Right renal cortex interstitium (tissue), 3 donors: ENCODE measurements at places on chromosomes 7 and 10. TPM values are rescaled to one million over a fixed set of nuclear protein-coding genes. Genes with fewer than 3 reads are reported as not detected.

Gene CNPY1
- polyA plus RNA-seq, result not detected

- DNase-seq, result no peak
These were observed 40.9 kb downstream of the SMURF1 start for GRCh38 chr7:99102809-99103690.

Gene SUN3
- polyA plus RNA-seq, result 0.11 TPM

GRCh38 chr10:23886355-23886754 is 322.6 kb upstream of the KIAA1217 start:
- DNase-seq, result no peak

DNA sequence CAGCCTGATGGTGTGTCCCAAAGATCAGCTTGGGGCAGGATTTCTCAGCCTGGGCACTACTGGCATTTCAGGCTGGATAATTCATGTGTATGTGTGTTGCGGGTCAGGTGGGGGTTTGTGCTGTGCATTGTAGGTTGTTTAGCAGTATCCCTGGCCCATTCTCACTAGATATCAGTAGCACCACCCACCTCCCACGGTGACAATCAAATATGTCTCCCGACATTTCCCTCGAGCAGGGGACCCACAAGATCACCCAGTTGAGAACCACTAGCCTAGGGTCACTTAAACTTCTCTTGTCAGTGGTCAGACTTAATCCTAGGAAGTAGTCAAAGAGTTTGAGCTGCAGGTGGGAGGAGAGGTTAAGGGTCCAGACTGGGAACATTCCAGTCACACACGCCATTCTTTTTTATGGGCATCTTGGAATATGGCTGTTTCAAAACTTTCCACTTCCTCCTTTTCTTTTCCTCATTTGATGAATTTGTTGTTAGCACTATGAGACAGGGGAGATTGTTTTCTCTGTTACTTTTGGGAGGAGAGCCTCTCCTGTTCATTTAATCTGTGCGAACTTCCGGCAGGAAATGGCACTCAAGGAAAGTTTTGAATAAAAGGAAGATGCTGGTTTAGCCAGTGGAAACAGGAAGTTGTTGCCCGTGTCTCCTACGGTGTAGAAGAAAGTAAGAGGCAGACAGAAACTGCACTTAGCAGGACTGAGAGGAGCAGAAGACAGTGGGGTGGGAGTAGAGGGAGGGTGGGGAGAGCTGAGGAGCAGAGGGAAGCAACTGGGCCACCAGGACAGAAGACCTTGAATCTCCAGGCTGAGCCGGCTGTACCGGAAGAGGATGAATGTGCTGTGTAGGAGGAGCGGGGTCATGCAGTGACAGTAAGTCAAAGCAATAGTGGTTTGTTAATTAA is 17.6 kb upstream of the EXOC6 start:
- no peak for DNase-seq

DNA sequence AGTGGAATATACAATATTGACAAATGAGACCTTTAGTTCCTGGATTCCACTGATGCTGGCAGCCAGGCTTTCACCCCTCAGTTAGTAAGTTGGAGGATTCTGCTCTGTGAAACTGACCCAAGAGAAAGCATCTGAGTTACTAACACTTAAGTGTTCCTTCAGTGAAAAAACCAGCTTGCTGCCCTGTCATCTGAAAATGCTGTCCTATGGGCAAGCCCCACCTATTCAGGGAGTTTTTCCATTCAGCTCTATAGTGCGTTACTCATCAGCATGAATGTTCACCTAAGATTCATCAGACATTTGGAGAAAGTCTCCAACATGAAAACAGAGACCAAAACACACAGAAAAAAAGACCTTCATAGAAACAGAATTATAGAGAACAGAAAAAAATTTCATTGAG is 37.9 kb downstream of the PRPF18 start:
- no peak for DNase-seq

GRCh38 chr7:105656922-105657521 is 75.7 kb upstream of the EFCAB10 start:
- DNase-seq, result no peak

- no peak for DNase-seq
These were observed 20.8 kb upstream of the ZNF862 start for GRCh38 chr7:149817301-149817771.

GRCh38 chr10:44864051-44864450 is 47.1 kb upstream of the TMEM72 start:
- no peak for DNase-seq

Gene IFIT1B
- 0.11 TPM for polyA plus RNA-seq

DNA sequence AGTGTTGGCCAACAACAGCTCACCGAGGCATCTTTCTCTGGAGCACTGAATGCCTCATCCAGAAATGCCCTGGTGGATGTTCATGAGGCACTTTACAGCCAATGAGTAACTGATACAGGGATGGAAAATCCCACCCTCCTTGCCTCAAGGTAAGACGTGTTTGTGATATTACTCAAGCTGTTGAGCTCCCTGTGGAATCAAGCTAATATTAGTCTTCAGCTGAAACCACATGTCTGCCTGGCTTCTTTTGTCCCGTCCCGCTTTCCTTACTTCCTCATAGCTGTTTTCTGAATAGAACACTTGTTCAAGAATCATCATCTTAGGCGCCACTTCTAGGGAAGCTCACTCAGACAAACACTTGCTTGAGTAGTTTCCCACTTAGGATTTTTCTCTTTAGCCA is 422.4 kb downstream of the INHBA start:
- DNase-seq, result no peak

Gene AKR1E2
- 5.2 TPM for polyA plus RNA-seq
